Kidney epithelial cell (primary cell): ENCODE measurements at places on chromosomes 12 and 14.

- no peak for DNase-seq
Observed at GRCh38 chr12:123512838-123513665, 20.5 kb downstream of the RILPL1 start.

GRCh38 chr14:69081271-69081670 is 71.6 kb downstream of the DCAF5 start:
- no peak for DNase-seq

- DNase-seq, result no peak
Observed at GRCh38 chr14:25911831-25912230, 686.0 kb downstream of the NOVA1 start.

DNA sequence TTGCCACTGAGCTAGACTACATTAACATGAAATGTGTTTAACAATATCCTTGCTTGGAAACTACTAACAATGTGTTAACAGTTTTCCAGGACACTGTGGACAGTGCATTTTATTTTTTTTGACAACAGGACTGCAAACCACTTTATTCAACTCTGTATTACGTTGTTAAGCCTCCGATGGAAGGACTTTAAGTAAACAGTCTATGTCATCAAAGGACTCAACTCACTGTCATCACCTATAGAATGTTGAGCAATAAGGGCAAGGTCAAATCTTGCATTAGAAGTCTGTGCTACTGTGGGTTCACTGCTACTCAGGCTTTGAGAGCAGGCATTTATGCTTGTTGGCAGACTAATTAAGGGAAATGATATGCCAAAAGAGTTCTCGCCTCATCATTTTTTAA is 483.7 kb downstream of the FLRT2 start:
- DNase-seq, result no peak

DNA sequence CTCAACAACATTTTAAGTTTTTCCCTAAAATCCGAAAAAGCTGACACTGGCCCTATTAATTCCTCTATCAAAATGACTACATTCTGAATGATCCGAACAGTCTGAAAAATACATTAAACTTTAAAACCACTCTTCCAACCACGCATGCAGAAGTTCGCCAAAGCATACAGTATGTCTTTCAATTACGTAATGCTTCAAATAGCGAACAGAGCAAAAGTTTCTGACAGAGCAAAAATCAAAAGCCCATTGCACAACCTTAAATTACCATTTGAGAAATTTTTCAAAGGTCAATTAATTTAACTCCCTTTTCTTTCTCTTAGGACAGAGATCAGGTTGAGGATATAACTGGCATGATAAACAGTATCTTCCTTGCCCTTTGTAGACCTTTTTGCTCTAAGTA is 33.2 kb downstream of the LRIG3 start:
- no peak for DNase-seq

GRCh38 chr12:111822886-111823285 is 19.1 kb upstream of the MAPKAPK5 start:
- DNase-seq, result no peak

GRCh38 chr12:64669270-64669842 is 59.1 kb downstream of the RASSF3 start:
- no peak for DNase-seq

DNA sequence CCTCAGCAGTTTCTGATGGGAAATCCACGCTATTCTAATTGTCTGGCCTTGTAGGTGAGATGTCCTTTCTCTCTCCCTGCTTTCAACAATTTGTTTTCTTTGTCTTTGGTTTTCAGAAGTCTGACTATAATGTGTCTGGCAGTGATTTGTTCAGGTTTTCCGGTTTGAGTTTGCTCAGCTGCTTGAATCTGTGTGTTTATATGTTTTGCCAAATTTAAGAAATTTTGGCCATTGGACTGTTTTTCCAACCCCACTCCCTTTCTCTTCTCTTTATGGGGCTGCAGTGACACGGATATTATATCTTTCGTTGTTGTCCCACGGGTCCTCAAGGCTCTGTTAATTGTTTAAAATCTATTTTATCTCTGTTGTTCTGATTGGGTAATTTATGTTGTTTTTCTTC is 105.0 kb downstream of the ADGRD1 start:
- no peak for DNase-seq

- DNase-seq, result no peak
Observed at GRCh38 chr12:121253638-121254335, 42.7 kb downstream of the CAMKK2 start.
